ENCODE measurements at places on chromosomes 2 and 18. TPM values are rescaled to one million over a fixed set of nuclear protein-coding genes. Genes with fewer than 3 reads are reported as not detected.

DNA sequence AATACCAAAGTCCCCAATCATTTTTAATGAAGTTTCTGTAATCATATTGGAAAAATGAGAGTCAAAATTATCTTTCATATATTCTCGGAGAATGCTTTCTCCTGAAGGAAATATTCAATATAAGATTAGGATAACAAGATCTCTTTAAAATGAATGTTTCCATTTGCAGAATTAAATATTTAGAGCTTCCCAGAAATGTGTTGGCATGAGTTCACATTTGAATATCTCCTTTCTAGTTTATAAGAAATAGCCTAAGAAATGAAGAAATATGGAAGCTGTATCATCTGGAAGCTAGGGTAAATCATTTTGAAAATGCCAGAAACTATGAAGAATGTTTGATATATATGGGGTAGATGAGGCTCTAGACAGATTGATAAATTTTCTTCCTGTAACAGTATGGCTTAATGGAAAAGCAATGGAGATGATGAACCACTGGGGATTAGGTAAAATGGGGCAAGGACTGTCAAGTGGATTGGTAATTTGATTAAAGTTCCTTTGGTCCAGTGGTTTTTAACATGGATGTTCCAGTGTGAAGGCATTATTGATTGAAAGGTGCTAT, 184.6 kb upstream of the ZNF804A start:
- no peak for DNase-seq

DNA sequence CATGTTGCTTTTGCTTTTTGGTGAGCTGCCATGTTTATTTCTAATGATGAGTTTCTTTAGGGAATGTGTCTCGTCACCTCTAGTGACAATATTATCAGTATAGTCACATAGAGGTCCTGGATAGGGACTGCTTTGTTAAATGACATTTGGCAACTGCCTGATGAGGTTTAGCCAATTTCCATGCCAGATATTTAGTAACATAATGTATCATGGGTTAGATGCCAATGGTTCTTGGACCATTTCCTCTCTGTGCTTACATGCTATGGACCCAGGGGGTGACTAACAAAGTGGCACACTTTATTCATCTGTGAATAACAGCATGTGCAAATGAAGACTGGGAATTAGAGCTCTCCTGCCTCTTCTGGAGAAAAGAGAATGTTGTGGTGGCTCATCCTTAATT, 56.2 kb upstream of the RAB27B start:
- no peak for DNase-seq

DNA sequence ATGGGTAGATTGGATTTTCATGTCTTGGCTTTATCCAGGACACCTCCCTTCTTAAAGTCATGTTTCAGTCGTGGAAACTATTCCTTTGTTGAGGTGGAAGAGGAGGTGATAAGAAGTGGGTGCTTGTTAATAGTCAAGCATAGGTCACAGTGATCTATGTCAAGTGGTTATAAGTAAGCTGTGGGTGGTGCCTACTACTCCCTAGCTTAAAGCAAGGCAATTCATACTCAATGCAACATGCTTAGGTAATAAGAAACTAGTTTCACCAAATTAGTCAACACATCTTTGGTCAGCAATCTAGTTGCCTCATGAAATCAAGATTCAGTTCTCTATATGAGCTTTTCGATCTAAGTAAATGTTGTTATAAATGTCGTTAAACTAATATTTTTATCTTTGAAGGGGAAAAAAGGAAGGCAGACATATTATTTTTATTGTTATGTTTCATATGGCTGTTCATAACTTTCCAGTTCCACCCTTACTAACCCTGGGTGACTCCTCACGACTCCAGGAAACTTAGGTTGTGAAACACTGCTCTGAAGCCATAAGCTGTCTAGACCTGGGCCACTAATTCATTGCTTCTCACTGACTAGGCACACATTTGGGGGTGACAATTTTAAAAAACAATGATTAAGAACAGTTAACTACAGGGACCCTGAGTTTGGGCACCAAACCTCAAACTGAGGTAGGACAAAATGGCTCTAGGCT, 5.8 kb upstream of the ABCB11 start:
- DNase-seq = no peak

GRCh38 chr18:75805265-75805664, 377.8 kb upstream of the SMIM21 start:
- no peak for DNase-seq

- no peak for DNase-seq
These were observed 131.0 kb downstream of the ATL2 start for GRCh38 chr2:38246105-38246504.

DNA sequence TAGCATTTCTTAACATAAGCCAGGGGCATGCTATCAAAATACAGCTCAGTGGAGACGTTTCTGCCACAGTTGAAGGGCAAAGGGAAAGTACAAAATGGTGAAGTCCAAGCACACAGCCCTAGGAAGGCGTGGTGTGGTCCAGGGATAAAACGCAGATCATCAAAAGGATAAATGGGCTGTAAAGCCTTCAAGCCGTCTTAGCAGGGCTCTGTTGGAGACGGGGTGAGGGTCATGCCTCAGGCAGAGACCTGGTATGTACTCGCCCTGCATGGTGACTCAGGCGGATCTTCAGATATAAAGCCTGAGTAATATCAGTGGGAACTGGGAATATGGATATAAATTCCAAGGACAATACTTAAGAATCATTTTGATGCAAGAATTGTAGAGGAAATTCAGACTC, 61.2 kb downstream of the NGEF start:
- no peak for DNase-seq

GRCh38 chr18:69916412-69916811, 31.3 kb downstream of the CD226 start:
- DNase-seq = no peak

DNA sequence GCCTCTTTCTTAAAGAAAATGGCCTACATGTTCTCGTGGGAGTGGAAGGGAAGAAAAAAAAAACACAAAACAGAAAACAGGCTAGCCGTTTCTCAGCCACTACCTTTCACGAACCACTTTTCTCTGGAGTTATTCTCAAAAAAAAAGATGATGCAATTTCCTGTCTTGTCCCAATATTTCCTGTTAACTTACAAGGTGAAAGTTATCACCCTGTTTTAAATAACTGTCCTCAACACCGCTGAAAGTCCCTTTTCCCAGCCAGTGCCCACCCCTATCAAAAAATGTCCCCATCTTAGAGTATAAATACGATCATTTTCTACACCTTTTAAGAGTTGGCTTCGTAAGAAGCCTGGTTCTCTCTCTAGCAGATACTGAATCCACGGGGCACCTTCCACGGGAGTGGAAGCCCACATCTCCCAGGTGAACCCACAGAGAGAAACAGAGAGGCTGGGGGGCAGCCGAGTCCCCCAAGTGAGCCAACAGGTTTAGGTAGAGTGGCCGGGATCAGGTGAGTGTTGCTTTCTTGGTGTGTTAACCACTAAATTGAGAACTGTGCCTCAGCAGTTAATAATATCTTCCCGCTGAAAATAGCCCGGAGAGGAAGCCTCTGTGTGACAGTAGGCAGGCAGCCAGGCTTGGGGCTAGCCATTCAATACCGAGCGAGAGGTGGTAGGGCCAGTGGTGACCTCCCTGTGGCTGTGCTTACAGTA, 15.9 kb downstream of the SMAD7 start:
- no peak for DNase-seq

DNA sequence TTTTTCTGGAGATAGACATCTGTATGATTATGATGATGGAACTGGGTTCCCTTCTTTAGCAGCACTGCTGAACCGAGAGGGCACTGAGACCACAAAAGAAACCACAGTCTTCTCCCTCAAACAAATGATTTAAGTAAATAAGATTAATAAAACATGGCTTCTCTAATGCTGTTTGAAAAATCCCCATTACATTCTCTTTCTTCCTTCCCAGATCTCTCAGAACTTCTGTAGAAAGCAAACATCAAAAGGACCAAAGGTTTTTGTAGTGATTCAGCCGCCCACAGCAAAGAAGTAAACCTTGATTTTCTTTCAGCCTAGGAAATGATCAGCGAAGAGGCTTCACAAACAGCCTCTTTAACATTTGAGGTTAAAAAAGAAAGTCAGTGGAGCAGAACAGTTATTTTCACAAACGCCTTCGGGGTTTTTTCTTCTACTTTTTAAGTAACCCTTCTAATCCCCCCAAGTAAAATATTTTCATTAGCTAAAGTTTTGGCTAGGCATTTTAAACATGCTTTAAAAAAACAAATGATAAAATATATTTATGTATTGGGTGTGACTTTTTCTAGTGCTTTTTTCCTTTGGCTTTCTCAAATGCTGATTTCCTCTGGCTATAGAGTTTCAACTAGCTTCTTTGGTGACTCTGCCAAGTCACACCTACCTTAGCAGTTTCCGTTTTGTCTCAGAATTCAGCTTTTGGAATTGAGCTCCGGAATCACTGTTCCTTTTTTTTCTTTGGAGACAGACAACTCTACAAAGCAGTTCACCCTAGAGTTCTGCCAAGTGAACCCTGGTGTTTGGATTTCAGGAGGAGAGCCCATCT, 89.6 kb downstream of the UPP2 start:
- no peak for DNase-seq

DNA sequence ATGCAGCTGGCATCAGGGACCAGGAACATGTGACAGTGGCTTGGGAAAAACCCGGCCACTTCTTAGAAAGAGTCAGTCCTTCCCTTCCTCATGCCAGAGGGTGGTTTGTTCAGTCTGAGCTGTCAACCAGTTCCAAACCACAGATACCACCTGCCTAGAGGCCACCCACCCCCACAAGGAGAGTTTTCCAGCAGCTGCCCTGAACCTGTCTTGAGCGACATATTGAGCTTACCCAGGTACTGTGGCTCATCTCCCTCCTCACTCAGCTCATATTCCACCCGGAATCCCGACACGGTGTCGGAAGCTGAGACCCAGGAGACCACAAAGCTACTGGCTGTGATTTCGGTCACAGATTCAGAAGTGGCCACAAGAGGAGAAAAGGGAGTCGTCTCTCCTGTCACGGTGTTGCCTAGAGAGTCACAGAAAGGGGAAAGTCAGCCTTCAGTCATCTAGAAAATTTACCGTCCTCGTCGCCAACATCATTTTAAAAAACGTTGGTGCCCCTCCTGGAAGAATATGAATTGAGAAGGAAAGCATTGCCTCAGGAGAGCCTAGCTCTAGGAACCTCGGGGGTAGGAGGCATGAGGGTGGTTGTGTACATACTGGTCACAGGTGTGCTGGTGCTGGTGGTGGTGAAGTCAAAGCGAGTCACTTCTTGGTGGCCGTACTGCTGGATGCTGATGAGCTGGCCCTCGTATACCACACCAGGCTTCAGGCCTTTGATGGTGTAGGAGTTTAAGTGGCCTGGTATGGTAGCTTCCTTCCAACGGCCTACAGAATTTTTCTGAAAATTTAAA, 26.3 kb downstream of the FN1 start:
- no peak for DNase-seq

GRCh38 chr2:163771596-163771995, 35.8 kb upstream of the FIGN start:
- no peak for DNase-seq

The UGT1A6 gene
- not detected for total RNA-seq

The KIF5C gene
- 2.6 TPM for total RNA-seq

The REEP1 gene
- total RNA-seq = not detected

The IL1RL1 gene
- not detected for total RNA-seq

The CD8B2 gene
- total RNA-seq = not detected

The KRCC1 gene
- 19.0 TPM for total RNA-seq

Data from activated B cell treated with CpG ODN at 0.5 μM for 24 hours (primary cell).